ENCODE measurements at places on chromosomes 2 and 18.

- no peak for DNase-seq
Measured at GRCh38 chr2:11017921-11018320, 106.2 kb downstream of the KCNF1 start.

DNA sequence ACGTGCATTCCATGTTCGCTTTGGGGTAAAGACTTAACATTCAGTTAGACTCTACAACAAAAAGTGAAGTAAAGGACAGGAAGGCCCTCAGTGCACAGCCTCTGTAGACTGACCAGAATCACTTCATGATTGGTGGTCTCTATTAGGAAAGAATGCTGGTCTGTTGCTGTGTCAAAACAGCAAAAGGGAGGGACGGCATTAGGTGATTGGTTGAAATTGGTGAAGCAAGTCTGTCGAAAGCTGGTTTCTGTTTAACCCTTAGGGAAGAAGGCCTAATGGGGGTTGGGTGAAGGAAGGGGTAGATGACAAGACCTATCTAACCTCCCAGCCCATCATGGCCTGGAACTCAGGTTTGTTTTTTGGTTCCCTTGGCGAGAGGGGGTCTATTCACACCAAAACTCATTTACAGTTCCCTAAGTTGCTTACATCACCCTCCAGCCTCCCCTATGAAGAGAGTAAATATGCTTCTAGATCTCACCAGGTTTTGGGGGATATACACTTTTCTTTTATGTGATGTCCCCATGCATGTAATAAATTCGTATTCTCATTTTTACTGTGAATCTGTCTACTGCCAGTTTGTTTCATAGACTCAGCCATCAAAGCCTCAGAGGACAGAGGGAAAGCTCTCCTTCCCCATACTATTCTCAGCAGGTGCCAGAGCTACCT lies 65.6 kb downstream of the TMEM17 start:
- DNase-seq, result no peak

GRCh38 chr2:241198381-241199279 lies 10.2 kb downstream of the ANO7 start:
- no peak for DNase-seq

DNA sequence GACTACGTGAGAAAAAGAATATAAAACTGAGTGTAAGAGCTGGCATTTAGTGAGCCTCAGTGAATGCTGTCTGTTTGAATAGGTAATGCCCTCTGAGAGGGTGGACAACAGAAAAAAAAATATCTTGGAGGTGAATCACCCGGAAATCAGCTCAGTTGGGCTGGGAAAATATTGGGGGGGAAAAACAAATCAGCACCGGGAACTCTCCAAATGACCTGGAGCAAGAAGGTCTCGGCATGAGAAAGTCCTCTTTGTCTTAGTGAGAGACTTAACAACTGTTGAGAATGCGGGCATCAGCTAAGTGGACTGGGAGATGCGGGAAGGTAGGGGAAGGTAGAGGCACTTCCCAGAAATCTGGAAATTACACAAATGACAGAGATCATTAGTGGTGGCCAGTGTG lies 109.4 kb upstream of the POU3F3 start:
- no peak for DNase-seq

GRCh38 chr18:11149441-11150270 lies at the start of gene PIEZO2:
Gene PIEZO2, minus strand, starts transcription at chr18:11149569. Its CDS starts 981 bp downstream, at chr18:11148588.
- DNase-seq, result no peak

- no peak for DNase-seq
Measured at GRCh38 chr2:23453836-23454460, 69.0 kb downstream of the KLHL29 start.

- DNase-seq, result no peak
Measured at GRCh38 chr2:49255409-49255971, 101.2 kb upstream of the FSHR start.

DNA sequence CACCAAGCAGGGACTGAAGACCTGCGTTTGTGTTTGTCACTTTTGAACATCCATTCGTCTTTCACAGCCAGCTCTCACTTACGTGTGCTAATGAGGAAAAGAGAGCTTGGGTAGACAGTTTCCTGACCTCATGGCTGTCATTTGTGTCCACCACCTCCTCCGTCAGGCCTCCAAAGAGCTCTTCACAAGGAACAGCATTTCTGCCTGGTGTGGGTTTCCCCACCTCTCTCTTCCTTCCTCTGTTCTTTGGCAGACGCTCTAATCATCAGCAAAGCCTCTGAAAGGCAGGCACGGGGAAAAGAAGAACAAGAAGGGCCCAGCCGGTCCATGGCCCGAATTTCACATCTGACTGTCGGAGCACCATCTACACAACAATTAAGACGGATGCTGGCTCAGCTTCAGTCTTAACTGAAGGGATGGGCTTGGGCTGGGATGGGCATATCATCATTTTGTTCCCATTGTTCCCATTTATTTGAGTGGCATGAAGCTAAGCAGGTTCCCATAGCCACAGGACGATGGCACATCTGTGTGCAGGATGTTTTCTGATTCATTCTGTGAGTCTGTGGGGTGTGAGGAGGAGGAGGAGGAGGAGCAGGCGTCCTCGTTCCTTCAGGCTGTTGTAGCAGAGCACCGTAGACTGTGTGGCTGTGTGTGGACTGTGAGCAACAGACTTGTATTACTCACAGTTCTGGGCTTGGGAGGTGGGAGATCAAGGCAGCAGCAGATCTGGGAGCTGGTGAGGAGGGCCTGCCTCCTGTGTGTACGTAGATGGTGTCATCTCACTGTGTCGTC lies 66.4 kb downstream of the TSHZ1 start:
- no peak for DNase-seq

- DNase-seq, result no peak
Measured at GRCh38 chr2:33442528-33443079, 33.8 kb upstream of the RASGRP3 start.

DNA sequence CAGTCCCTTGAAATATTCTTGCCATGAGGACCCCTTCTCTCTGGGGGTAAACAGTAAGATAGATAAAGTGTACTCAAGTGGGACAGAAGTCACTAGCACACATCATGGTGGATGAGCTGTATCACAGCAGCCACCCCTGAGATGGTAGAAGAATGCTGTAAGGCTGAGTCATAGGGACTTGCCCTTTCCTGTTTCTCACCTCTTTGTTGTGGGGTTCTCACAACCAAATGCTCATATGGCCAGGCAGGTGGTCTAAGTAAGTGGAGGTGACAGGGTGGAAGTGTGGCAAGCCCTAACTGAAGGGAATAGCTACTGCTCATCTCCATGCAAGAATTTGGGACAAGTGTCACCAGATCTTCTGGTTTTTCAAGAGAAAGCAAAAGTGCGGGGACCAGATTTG lies 202.7 kb upstream of the SLC14A2 start:
- no peak for DNase-seq

GRCh38 chr2:165610591-165611029 lies 141.1 kb downstream of the CSRNP3 start:
- no peak for DNase-seq

GRCh38 chr2:161415034-161415986 lies 787 bp upstream of the TBR1 start:
- DNase-seq, result no peak

DNA sequence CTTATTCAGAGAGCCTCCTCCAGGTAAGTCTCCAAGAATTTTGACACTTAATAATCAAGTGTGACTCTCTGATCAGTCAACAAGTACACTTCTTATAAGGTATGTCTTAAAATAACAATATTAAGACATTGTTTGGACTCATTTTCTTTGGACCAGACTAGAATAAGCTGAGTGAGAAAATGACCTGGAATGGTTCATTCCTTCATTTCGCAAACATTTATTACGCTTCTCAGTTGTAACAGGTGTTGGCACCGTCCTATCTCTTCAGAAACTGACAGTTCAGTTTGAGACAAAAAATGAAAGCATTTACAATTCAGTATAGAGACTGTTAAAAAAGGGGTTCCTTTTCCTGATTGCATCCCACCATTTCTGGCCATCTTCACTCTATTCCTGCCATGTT lies 46.6 kb downstream of the TSPYL6 start:
- no peak for DNase-seq

DNA sequence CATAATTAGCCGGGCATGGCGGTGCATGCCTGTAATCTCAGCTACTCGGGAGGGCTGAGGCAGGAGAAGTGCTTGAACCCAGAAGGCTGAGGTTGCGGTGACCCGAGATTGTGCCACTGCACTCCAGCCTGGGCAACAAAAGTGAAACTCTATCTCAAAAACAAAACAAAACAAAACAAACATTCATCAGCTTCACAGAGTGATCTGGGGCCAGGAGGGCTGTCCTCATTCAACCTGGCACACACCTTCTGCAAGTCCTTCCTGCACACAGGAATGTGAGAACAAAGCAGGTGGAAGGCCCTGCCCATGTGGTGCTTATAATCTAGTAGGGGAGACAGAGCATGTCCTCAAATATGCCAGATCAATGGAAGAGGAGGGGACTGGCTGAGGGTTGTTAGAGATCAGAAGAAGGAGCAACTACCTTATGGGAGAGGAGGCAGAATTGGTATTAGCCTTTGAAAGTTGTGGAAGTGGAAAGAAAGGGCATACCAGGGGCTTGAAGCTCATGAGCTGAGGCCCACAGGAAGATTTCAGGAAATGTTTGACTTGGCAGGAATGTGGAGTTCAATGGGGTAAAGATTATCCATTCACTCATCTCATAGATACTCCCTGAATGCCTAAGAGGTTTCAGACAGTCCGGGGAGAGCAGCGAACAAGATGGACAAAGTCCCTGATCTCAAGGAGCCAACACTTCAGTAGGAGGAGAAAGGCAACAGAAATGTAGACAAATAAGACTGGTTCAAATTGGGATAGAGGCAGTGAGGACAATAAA lies 155.3 kb upstream of the SIX3 start:
- no peak for DNase-seq

- DNase-seq, result no peak
Measured at GRCh38 chr2:183267148-183267827, 143.0 kb downstream of the NUP35 start.

GRCh38 chr2:30708491-30709290 lies 98.6 kb downstream of the CAPN13 start:
- DNase-seq, result no peak

GRCh38 chr18:45980229-45980628 lies 13.1 kb upstream of the EPG5 start:
- no peak for DNase-seq

DNA sequence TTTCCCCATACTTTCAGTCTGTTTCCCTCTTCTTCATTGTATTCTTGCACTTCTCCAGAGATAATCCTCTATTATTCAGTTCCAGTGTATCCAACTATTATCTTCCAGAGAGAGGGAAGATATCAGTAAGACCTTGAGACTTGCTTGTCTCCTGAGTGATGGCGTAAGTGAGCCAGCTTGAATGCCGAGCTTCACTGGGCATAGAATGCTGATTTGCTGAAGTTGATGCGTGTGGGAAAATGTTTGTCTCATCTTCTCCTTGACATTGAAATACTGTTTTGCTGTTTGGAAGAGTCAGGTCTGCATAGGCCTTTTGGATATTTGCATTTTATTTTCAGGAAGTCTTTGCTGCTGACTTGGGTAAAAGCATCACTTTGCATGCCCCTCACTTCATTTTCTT lies 41.1 kb upstream of the MGAT5 start:
- DNase-seq, result no peak

- no peak for DNase-seq
Measured at GRCh38 chr2:223041527-223042109, 10.4 kb upstream of the KCNE4 start.

- no peak for DNase-seq
Measured at GRCh38 chr2:77328134-77328931, 193.8 kb downstream of the LRRTM4 start.

DNA sequence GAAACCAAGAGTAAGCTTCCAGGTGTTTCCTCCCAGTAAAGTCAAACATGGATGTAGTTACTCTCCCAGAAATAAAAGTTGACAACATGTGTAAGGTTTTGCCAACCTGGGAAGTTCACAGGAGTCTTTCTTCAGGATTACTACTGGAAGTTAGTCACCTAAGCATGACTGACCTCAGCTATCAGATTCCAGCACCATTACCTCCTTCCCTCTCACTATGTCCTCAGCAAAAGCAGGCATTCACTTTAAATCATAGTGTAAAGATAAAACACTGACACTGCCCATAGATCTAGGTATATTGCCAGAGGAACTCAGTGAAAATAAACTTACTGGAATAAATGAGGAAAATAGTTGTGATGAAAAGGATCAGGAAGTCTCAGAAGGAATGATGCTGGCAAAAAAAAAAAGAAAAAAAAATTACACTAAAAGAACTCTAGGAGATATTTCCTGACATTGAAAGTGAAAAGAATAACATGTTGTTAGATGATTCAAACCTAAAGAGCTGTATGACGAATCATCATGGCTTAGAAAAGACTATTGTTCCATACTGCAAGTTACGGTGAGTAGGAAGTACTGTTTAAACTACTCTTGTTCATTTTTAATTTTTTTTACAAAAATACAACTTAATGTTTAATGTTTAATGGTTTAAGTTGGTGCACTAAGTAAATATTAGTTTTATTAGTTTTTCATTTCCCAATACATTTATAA lies 484.5 kb upstream of the ZNF804A start:
- no peak for DNase-seq

GRCh38 chr18:10121786-10122515 lies 208.1 kb downstream of the VAPA start:
- DNase-seq, result no peak

DNA sequence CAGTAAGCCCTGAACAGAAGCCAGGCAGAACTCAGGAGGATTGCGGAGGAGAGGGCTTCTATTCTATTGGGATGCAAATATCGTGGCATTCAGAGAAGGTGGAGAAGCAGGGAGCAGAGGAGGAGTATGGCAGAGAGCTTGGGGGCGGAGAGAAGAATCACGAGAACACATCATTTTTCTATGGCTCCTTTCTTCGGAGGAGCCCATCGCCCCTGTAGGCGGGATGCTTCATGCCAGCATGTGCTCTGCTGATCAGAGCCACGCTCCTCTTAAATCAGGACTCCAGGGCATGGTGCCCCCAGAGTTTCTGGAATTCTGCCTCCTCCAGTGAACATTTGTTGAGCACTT lies 71.1 kb downstream of the CIB4 start:
- no peak for DNase-seq

DNA sequence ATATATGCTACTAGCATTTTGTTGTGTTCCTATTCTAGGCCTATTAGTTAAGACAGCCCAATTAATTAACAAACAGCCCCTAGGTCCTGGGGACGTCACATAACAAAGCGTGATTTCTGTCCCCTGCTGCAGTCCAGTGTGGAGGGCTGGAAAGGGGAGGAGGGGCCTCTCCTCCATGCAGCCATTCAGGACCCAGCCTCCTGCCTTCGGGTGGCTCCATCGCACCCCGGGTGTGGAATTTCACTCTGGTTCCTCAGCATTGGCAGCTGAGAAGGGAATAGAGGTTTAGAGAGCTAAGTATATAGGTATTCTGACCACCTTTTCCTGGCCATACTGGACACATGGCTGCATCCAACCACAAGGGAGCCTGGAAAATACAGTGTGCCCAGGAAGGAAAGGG lies 42.4 kb downstream of the MC2R start:
- DNase-seq, result no peak

DNA sequence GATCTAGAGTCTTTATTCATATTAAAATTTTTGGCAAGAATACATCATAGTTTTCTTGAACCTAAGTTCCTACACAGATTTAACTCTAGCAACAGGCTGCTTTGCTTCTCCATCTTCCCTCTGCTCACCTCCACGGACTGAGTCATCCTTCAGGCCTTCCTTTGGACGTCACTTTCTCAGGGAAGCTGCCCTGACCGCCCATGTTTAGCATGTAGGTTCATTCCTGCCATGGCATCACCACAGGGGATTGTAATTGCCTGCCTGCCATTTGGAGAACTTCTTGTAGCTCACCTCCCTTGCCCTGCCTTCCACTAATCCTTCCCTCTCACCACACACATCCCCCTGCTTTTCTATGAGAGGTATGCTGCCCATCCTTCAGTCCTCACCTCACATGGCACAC lies 43.9 kb upstream of the B3GNT2 start:
- DNase-seq, result no peak
